PC-3 (cell line): ENCODE measurements at places on chromosomes 7 and 10.
A peak's percentile ranks its signal among the peaks of the same experiment; 100 is the strongest.

DNA sequence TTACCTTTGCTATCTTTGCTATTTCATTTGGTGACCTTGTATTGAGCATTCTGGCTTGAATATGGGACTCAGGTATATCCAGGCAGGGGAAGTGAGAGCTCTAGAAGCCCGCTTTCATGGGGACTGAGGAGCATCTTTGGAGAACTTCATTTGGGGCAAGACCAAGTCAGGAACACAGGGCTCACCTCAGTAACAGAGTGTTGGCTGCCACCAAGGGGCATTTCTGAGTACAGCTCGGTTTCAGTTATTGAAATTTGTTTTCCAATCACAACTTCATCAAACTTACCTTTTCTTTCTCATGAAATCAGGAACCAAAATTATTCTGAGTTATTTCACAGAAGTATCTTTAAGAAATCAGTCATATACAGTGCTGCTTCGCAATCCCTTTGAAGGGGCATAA lies 337.2 kb downstream of the C7orf25 start:
- peak; percentile 34 for DNase-seq

DNA sequence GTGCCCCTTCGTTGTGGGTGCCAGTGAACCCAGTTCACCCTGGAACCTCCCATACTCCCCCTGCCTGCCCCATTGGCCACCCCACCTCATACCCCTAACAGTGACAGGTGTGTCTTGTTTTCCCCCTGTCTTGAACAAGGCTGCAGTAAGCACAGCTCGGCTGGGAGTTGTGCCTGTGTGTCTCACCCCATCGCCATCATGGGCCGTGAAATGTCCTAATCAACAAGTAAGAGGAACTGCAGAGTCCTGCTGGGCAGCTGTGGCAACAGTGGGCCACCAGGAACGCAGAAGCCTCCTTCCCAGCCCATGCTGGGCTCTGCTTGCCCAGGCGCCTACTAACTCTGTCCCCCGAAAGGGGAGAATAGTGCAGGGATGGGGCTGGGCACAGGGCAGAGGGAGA lies 91.6 kb downstream of the C10orf105 start:
- DNase-seq: no peak

GRCh38 chr10:4016214-4016740 lies 231.3 kb upstream of the KLF6 start:
- no peak for DNase-seq

DNA sequence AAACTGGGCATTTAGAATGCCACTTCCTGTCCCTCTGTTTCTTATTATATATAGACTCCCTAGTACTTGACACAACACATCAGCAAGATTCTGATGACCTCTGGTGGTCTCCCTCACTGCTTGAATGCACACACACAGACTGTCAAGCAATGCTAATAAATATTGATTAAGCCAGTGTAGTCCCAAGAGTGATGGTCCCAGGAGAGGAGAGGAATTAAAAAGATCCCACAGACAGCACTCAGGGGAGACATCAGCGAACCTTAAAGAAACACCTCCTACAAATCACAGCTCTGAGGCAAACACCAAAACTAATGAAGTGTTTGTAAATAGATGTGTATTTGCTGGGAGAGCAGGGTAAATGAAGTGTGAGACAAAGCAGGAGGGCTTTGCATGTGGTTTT lies 1291.2 kb downstream of the XPNPEP1 start:
- no peak for DNase-seq

DNA sequence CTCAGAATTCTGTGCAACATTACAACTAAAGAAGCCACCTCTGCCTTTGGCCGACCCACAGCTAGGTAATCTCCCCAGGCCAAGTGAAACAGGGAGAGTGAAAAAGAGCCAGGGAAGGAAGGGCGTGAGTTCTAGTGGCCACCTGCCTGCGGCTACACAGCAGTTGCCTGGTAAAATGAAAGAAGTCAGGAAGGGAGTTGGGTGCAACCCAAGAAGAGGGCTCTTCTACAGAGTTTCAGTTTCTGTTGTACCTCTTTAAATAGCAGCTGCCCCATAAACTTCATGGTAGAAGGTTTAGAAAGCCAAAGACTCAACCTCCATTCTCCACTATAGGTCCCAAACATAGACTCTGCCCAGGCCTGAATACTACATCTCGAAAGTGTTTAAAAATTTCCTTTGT lies 76.2 kb upstream of the TMEM168 start:
- DNase-seq: no peak

DNA sequence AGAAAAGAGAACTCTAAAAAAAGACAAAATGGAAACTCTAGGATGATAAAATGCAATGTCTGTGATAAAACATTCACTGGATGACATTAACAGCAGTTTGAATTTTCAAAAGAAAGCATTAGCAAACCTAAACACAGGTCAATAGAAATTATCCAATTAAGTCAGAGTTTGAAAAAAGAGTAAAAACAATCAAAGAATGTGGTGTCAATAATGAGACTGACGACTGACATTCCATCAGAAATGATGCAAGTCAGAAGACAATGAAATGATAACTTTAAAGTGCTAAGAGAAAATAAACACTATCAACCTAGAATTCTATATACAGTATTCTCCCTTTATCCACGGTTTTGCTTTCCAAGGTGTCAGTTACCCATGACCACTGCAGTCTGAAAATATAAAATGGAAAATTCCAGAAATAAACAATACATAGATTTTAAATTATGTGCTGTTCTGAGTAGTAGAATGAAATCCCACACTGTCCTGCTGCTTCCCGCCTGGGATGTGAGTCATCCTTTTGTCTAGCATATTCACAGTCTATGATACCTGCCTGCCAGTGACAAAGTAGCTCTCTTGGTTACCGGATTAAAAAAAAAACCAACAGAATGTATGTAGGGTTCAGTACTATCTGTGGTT lies 38.3 kb upstream of the SFMBT2 start:
- no peak for DNase-seq

DNA sequence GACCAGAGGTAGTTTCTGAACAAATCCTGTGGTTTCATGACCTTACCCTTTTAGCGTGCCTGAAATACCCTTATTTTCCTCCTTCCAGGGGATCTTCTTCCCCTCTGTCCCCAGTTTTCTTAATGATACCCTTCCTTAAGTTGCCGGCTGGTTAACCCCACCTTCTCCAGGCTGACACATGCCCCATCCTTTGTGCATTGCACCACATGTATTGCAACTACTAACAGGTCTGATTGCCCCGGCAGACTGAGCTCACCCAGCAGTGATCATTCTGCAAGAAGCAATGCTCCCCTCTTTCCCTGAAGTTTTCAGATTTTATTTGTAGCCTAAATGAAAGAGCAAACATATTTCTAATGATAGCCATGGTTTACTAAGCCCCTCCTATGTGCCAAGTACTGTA lies 108.2 kb downstream of the HIP1 start:
- no peak for DNase-seq

DNA sequence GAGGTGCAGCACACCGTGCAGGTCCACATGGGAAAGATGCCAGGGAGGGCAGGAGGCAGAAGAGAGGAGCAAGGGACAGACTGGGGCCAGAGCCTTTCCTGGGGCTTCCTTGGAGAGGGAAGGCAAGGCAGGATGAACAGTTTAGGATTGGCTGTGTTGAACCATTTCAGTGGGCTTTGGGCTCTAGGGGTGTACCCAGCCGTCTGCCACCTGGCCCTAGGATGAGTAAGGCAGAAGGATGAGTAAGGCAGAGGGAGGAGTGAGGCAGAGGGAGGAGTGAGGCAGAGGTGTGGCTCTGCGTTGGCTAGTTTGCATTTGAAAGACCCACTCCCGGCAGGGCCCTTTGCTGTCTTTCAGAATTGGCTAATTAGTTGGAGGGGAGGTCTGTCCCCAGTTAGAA lies 31.5 kb upstream of the PRF1 start:
- DNase-seq: no peak

- no peak for DNase-seq
These were observed 628 bp downstream of the MRPS33 start for GRCh38 chr7:141014125-141014523.

GRCh38 chr7:104267701-104268368 lies 60.0 kb upstream of the ORC5 start:
- peak; percentile 28 for DNase-seq

DNA sequence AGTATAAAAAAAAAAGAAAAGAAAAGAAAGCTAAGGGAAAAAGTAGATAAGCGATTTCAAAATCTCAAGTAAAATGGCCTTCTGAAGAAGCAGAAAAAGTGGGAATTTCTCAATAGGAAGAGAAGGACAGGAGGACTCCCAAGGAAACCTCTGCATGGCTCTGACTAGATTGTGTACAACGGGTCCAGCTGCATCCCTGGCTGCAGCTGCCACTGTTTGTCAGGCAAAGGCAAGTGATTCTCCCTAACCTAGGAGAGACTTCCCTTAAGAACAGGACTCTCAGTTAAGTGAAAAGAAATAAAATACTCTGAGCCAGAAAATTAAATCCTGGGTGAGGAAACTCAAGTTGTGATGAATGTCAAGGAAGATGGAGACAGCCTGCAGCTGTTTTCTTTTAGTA lies 298.6 kb upstream of the KIAA1217 start:
- no peak for DNase-seq

GRCh38 chr7:137026176-137026500 lies 157.7 kb downstream of the CHRM2 start:
- no peak for DNase-seq

- peak; percentile 56 for DNase-seq
These were observed 305.3 kb upstream of the NFE2L3 start for GRCh38 chr7:25846722-25847121.

GRCh38 chr7:30327813-30328212 lies 43.4 kb downstream of the ZNRF2 start:
- DNase-seq: peak; percentile 78

DNA sequence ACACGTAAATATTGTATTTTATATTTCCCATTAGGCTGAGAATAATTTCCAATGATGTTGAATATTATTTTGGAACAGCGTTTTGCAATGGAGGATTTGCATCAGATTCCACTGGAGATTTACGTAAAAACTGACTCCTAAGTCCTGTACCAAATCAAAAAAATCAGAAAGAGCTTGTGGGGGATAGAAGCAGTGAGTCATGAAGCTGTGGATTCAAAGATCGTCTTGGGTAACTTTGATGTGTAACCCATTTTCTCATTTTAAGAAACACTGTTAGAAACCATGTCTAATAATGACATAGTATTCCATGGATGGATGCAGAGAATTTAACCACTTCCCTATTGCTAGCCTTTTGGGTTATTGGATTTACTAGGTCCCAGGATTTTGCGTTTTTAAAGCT lies 158.6 kb downstream of the INHBA start:
- DNase-seq: no peak

DNA sequence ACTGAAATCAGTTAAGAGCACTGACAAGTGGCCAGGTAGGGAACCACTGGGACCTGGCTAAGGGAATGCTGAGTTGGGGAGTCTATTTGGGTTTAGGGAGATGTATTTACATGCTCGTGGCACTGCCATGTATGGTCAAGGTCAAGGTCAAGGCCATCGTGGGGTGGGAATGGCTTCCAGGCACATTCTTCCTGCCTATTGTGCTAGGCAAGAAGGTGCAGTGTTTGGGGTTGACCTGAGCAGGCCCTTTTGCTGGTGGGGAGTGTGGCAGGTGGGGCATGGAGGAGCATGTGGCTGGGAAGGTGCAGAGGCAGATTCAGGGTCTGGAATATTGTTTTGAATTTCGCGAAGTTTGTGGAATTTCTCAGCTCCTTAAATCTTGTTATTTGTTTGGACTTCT lies 17.8 kb downstream of the FAM241B start:
- no peak for DNase-seq

- no peak for DNase-seq
These were observed 64.2 kb downstream of the CFAP46 start for GRCh38 chr10:132878091-132878729.

DNA sequence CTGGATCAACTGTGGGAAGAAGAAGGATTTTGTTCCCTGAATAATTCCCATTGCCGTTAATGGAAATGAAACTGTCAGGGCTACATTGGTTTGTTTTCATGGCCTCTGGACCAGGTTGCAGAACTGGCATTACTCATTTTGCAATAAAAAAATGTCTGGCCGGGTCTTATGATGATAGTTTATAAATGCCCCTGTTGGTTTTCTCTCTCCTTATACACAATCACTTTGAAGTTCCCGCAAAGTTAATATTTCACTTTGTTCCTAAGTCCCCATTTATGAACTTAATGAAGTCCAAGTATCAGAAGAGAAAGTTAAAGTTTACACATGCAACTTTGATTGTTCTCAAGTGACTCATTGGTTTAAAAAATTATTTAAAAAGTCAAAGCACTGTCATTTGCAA lies 150.7 kb upstream of the PRR15 start:
- peak; percentile 32 for DNase-seq

GRCh38 chr10:37712489-37713131 lies 144.8 kb downstream of the ZNF248 start:
- no peak for DNase-seq

GRCh38 chr7:40350100-40350499 lies 215.3 kb downstream of the SUGCT start:
- no peak for DNase-seq

GRCh38 chr7:88450874-88451273 lies 144.2 kb upstream of the STEAP4 start:
- no peak for DNase-seq

DNA sequence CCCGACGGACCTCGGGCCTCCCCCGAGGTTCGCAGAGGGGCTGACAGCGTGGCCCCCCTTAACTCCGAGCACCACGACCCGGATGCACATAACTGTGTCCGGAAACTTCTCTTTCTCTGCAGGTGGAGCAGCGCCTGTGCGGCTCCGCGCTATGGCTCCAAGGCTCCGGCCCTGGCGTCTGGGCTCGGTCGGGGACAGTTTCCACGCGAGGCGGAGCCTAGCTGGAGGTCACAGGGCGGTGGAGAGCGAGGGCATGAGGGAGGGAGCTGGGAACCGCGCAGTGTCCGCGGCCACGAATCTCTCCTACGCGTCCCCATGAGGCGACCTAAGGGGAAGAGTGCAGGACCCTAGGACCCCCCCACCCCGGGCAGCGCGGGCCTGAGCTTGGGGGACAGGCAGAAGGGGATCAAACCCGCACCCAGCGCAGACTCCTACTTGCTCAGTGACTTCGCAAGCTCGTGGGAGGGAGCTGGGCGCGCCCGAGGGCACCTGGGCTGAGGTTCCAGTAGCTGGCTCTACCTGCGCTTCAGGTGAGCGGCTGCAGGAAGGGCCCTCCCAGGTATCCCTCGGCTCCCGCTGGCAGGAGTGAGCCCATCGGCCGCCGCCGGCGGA lies 8.6 kb upstream of the MNX1 start:
- no peak for DNase-seq

DNA sequence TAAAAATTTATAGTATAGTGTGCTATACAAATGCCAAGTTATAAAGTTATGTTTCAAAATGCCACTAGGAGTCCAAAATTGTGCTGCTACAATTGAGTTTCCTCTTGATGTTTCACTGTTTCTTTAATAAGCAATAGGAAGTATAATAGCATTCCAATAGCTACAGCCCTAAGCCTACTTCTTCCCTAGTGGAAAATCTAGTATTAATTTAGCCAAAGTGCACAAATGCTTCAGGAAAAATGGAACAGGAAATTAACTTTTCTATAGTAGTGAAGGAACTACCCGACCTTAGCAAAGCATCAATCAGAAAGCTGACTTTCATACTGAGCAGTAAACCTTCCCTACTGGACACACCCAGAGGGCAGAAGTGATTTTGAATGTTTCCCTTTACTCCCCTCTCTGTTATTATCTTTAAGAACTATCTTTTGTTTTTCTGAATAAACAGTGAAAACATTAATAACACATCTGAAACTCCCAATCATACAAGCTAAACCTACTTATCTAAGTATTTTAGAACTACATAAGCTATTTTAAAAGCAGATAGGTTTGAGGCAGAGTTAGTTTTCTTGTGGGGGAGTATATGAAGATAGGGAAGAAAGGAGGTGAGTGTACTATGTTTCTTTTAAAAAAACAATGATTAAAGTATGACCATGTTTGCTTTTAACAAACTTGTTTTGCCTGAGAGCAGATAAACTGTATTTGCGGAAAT lies 13.7 kb downstream of the CPED1 start:
- DNase-seq: peak; percentile 47
